GM23248 (cell line): ENCODE measurements at places on chromosomes 12 and 14. TPM values are rescaled to one million over a fixed set of nuclear protein-coding genes. Genes with fewer than 3 reads are reported as not detected.

The RHEBL1 gene
- total RNA-seq = 0.86 and 1.1 TPM in 2 replicates

The COX8C gene
- not detected in 2 replicates for total RNA-seq

The ADCY4 gene
- 0.22 and 0.38 TPM in 2 replicates for total RNA-seq

The CMKLR1 gene
- total RNA-seq = 2.9 and 4.9 TPM in 2 replicates

The GLIPR1L1 gene
- total RNA-seq = not detected in 2 replicates

The ADAMTS20 gene
- not detected in 2 replicates for total RNA-seq

The LRRIQ1 gene
- total RNA-seq = 0.11 and 0.13 TPM in 2 replicates

The OTUB2 gene
- 1.0 and 1.9 TPM in 2 replicates for total RNA-seq

The SMCO3 gene
- not detected in 2 replicates for total RNA-seq

The AICDA gene
- not detected in 2 replicates for total RNA-seq

DNA sequence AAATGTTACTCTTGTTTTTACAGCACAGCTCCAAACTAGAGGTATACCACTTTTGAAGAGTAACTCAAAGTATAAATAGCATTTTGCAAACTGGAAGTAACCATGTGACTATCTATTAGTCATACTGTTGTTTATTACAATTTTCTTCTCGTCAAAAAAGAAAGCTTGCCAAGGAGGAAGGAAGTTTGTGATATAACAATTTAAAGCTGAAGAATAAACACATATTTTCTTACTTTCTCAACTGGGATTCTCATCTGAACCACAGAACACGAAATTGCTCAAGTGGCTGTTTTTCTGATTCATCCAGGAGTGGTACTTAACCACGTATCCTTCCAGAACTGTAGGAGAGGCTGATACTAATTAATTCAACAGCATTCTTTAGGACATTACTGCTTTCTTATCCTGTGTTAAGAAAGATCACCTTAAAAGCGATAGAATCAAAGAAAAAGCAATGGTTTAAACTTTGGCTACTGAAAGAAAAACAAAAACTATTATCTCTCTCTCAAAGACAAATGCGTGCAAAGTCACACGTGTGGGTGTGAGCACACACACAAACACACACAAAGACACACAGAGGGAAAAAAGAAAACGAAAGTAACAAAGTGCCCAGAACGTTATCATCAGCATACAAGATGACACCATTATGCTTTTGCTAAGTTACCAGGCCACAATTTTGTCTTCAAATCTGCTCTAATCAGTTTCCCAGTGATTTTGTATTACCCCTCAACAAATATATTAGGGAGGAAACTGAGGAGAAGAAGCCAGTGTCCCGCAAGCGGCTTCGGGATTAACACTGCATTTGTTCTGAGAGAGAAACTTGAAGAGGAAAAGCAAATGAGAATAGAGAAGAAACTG is at the start of gene CLEC2B:
Gene CLEC2B, minus strand, starts transcription at position 48 of the 855 bp plus-strand sequence.
- peaks cover 28% of the 10 kb centered on the region for H3K4me1 ChIP-seq
- no peaks in the 10 kb centered on the region for H3K27me3 ChIP-seq
- peak within 1 kb of the TSS; percentile 96 for H3K27ac ChIP-seq
- H3K36me3 ChIP-seq = no peaks in the 10 kb centered on the region
- peak within 1 kb of the TSS; percentile 78 for H3K4me3 ChIP-seq

GRCh38 chr12:27817766-27818165 is 37.7 kb upstream of the MANSC4 start:
- H3K4me3 ChIP-seq = no peak overlapping the region
- H3K27ac ChIP-seq = no peak overlapping the region
- H3K27me3 ChIP-seq = no peaks in the 10 kb centered on the region
- no peak for DNase-seq
- peaks cover 20% of the 10 kb centered on the region for H3K4me1 ChIP-seq

DNA sequence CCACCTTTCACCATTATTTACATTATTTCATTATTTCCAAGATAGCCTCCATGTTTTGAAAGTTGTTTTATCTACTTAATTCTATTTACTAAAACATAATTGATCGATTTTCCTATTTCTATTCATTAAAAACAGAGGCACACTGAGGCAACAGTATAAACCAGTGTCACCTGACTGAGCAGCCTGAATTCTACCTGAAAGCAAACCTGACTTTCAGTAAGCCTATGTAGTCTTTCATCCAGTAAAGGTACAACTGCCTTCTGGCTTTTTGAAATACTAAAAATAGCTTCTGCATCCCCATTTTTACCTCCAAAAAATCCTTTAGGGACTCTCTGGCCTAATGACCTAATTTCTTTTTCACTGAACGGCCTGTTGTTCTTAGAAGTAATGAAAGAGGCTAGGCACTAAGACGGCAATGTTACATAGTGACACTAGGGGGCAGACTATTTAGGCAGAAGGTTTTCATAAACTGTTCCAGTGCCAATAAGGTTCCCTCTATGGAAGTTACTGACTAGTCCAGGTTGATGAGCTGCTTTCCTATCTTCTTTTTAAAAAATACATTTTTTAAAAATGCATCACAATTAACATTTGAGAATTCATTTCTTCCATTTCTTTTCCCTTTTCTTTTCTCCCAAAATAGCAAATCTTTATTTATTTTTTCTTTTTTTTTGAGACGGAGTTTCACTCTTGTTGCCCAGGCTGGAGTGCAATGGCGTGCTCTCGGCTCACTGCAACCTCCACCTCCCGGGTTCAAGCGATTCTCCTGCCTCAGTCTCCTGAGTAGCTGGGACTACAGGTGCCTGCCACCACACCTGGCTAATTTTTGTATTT is 17.5 kb downstream of the ANAPC5 start:
- no peak overlapping the region for H3K27ac ChIP-seq
- H3K36me3 ChIP-seq = peaks cover 57% of the 10 kb centered on the region
- H3K27me3 ChIP-seq = no peaks in the 10 kb centered on the region
- peak; percentile 85 for DNase-seq
- no peaks in the 10 kb centered on the region for H3K4me1 ChIP-seq

DNA sequence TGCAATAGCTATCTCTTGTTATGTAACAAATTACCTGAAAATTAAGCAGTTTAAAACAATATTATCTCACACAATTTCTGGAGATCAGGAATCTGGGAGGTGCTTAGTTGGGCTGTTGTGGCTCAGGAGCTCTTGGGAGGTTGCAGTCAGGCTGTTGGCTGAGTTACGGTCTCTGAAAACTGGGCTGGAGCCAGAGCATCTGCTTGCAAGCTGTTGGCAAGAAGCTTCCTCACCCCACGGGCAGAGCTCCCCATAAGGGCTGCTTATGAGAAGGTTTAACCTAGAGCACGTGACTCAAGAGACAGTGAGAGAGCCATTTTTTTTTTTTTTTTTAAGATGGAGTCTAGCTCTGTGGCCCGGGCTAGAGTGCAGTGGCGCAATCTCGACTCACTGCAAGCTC is 346.8 kb downstream of the ATP23 start:
- H3K4me1 ChIP-seq = no peaks in the 10 kb centered on the region
- DNase-seq = no peak
- no peaks in the 10 kb centered on the region for H3K36me3 ChIP-seq
- H3K27ac ChIP-seq = no peak overlapping the region

DNA sequence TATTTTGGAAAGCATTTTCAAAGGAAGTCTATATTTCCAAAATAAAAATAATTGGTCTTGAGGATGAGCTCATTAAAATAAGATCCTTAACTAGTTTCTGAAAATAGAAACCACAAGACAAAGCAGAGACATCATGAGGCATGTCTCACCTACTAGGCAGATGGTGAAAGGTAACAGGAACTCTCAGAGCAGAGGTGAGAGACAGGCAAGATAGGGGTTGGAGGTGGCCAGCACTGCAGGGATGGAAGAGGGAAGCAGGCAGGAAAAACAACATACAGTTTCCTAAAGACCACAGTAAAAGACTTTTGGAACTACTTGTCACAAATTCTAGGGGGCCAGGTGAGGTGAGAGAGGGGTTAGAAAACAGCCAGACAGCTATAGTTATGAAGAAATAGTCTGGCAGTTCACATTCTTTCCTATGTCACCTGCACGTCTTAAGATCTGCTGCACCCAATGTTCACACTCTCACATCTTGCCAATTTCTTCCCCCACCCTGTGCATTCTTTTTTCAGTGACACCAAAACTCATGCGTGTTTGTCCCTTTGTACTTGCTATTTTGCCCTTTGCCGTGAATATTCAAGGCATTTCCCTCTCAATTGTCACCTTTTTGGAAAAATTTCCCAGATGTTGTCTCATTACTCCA is 341.7 kb upstream of the KITLG start:
- H3K27ac ChIP-seq = no peak overlapping the region
- DNase-seq = no peak
- H3K4me3 ChIP-seq = no peak overlapping the region
- no peaks in the 10 kb centered on the region for H3K36me3 ChIP-seq

DNA sequence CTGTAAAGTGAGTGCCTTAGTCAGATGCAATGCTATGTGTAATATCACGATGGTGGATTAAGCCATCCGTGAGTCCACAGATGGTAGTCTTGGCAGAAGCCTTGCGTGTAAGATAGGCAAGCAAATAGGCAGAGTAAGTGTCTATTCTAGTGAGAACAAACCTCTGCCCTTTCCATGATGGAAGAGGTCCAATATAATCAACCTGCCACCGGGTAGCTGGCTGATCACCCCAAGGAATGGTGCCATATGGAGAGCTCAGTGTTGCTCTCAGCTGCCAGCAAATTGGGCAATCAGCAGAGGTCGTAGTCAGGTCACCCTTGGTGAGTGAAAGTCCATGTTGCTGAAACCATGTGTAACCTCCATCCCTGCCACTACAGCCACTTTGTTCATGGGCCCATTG is 371.2 kb upstream of the LRFN5 start:
- no peak overlapping the region for H3K4me3 ChIP-seq
- H3K36me3 ChIP-seq = no peaks in the 10 kb centered on the region
- no peak for DNase-seq
- no peaks in the 10 kb centered on the region for H3K27me3 ChIP-seq
- no peaks in the 10 kb centered on the region for H3K4me1 ChIP-seq

DNA sequence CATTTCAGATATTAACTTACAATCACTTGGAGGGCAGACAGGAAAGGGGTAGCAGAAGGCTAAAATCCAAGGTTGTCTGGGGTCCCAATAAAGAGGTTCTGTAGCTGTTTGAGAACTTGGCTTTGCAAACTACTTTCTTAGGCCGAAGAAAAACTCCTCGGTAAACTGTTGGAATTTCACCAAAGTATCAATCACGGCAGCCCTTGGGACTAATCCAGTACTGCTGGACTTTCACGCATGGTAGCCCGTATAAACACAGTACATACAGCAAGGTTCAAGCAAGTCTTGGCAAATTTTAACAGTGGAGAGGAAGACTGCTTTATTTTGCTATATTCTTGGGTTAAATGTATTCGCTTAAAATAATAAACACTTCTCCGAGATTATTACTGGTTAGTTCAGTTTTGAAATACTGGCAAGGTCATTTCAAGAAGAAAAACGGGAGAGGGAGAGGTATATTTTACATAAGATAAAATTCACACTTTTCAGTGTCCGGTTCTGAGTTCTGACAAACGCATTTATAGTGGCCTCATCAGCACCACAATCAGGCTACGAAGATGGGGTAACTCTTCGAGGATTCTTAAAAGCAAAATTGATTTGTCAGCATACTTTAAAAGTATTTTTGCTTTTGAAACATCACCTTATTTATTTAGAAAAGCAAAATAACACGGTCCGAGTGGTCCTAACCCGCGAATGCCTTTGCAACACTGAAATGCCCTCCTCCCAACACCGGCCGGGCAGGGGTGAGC is 1.3 kb downstream of the SETD3 start:
- no peaks in the 10 kb centered on the region for H3K36me3 ChIP-seq
- peaks cover 41% of the 10 kb centered on the region for H3K4me1 ChIP-seq
- no peaks in the 10 kb centered on the region for H3K27me3 ChIP-seq

- no peaks in the 10 kb centered on the region for H3K36me3 ChIP-seq
- no peak for DNase-seq
- no peaks in the 10 kb centered on the region for H3K27me3 ChIP-seq
- H3K4me1 ChIP-seq = no peaks in the 10 kb centered on the region
- no peak overlapping the region for H3K4me3 ChIP-seq
These were observed 439.1 kb downstream of the NPAS3 start for GRCh38 chr14:33377596-33378390.

- H3K4me1 ChIP-seq = peaks cover 7% of the 10 kb centered on the region; the same call in 1 of the 2 replicates
- H3K4me3 ChIP-seq = no peak overlapping the region
- H3K27me3 ChIP-seq = no peaks in the 10 kb centered on the region
- H3K27ac ChIP-seq = no peak overlapping the region
- no peaks in the 10 kb centered on the region for H3K36me3 ChIP-seq
- no peak for DNase-seq
These were observed 62.6 kb downstream of the TSPAN9 start for GRCh38 chr12:3139760-3140159.

DNA sequence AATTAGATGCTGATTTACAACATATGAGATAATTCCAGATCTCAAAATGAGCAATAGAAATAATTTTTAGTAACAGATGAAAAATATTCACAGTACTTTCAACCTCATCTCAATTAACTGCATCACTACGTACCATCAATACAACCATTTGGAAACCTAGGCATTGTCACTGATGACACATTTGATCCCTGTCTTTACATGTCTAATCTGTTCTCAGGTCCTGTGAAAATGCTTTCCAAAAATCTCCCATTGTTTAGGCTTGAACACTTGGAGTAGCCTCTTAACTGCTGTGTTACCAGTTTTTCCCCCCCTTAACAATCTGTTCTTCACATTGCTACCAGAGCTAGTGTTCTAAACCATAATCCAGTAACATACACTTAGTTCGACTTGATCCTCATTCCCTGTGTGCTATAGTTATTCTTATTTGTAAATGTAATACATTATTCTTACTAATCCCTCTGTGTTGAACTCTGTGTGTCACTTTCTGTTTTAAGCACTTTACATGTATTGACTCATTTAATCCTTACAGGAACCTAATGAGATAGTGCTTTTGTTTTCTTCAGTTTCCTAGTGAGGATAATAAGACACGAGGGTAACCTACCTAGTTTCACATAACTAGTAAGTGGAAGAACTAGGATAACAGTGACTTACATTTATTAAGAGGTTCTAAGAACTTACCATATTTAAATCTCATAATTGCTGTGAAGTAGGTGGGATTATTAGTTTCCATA is 41.7 kb downstream of the LARP4 start:
- peaks cover 81% of the 10 kb centered on the region for H3K36me3 ChIP-seq
- H3K27me3 ChIP-seq = no peaks in the 10 kb centered on the region
- no peak overlapping the region for H3K27ac ChIP-seq
- no peak overlapping the region for H3K4me3 ChIP-seq

GRCh38 chr12:24488091-24488596 is 460.8 kb downstream of the BCAT1 start:
- no peak overlapping the region for H3K4me3 ChIP-seq
- no peaks in the 10 kb centered on the region for H3K36me3 ChIP-seq
- no peaks in the 10 kb centered on the region for H3K4me1 ChIP-seq
- no peaks in the 10 kb centered on the region for H3K27me3 ChIP-seq
- DNase-seq = no peak
- no peak overlapping the region for H3K27ac ChIP-seq

GRCh38 chr12:11564984-11565651 is 84.4 kb upstream of the ETV6 start:
- 0 out of 2 replicates have a peak, but pooled peaks cover 7% of the 10 kb centered on the region for H3K27me3 ChIP-seq
- peaks cover 6% of the 10 kb centered on the region; the same call in 1 of the 2 replicates for H3K4me1 ChIP-seq
- DNase-seq = no peak
- H3K27ac ChIP-seq = no peak overlapping the region

GRCh38 chr14:21070610-21071224 is 613 bp downstream of the ARHGEF40 start:
- H3K4me1 ChIP-seq = peaks cover 26% of the 10 kb centered on the region
- H3K4me3 ChIP-seq = peak overlapping the region; percentile 87
- peak overlapping the region; percentile 100 for H3K27ac ChIP-seq
